ENCODE measurements at places on chromosomes 2 and 18. TPM values are rescaled to one million over a fixed set of nuclear protein-coding genes. Genes with fewer than 3 reads are reported as not detected.

C2orf69 gene
- 6.9 TPM for total RNA-seq

TCF7L1 gene
- total RNA-seq, result 7.2 TPM

DSG1 gene
- total RNA-seq, result not detected

AFTPH gene
- 24.0 TPM for total RNA-seq

GKN1 gene
- total RNA-seq, result 0.73 TPM

PARD3B gene
- 1.2 TPM for total RNA-seq

TTC27 gene
- total RNA-seq, result 24.3 TPM

Measured in A549 treated with CpdA at 1 μM for 4 hours (cell line).